Hepatocyte (in vitro differentiated cells): ENCODE measurements at places on chromosomes 1 and 21. TPM values are rescaled to one million over a fixed set of nuclear protein-coding genes. Genes with fewer than 3 reads are reported as not detected.

DNA sequence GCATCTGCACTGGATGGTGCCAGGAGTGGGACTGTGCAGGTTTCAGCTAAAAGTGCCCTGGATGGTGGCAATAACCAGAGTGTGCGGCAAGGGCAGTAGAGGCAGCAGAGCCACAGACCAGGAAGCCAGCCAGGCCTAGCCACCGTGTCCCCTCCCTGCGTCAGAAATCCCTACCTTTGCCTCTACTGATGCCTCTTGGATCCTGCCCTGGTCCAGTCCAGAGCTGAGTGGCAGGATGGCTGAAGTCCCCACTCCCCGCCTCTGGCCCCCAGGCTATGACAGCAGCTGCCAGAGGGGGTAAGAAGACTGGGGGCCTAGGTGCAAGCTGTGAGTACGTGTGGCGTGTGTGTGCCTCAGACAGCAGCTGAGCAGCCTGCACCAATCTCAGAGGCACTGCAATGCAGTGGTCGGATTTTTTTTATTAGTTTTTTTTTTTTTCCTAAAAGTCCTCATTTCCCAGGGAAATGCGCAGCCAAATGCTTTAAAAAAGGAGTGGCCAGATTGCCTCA lies 51.9 kb downstream of the SYT2 start:
- H3K36me3 ChIP-seq: no peaks in the 10 kb centered on the region
- H3K27ac ChIP-seq: no peak overlapping the region
- H3K4me3 ChIP-seq: no peak overlapping the region

GRCh38 chr1:147209825-147210821 lies 15.0 kb downstream of the FMO5 start:
- DNase-seq: no peak
- H3K4me3 ChIP-seq: no peak overlapping the region
- no peak overlapping the region for H3K27ac ChIP-seq
- H3K4me1 ChIP-seq: peaks cover 28% of the 10 kb centered on the region
- H3K27me3 ChIP-seq: no peaks in the 10 kb centered on the region
- H3K36me3 ChIP-seq: peaks cover under 1% of the 10 kb centered on the region

The CD5L gene
- total RNA-seq: not detected in 2 replicates

The CLCA1 gene
- total RNA-seq: 39.1 and 42.9 TPM in 2 replicates
